ENCODE measurements at places on chromosomes 6 and 20.

DNA sequence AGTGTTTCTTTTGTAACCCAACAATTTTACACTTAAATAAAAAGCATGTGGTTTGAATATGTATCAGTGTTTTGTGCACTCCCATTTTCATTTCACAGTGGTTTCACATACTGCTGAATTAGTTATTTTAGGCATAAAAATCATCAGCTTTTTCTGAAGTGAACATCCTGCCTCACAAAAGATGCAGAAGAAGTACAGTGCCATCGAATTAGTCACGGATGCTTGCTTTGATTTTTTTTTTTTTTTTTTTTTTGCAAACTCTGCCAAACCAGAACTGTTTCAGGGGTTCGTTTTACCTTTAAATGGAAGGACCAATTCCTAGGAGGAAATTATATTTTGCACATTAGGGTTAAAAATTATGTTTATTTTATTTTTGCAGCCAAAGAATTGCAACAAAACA lies 158.6 kb downstream of the RPS12 start:
- no peak for DNase-seq

DNA sequence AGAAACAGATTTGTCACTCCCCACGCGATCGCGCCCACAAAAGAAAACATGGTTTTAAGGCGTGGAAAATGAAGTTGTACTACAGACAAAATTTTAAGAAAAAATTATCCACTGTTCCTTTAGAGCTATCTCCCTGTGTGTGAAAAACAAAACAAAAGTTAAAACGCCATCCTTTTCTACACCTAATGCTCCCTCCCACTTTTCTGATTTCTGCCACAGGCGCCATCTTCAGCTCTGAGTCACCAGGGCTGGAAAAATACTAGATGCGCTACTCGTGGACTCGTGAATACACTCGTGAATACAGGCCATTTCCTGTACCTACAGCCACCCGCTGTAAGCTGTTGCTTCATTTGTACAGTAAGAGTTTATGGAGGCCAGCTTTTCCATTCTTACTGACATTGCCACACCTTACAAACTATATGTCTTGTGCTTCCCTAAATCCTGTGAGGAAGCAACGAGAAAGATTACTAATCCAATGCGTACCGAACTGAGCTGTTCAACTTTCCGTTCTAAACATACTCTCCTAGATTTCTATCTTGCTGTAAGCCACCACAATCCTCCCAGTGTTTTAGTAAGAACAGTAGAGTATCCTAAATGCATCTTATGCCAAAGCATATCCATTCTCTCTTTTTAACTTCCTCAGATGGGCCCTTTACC lies 773 bp upstream of the AHI1 start:
- peak; percentile 44 for DNase-seq

DNA sequence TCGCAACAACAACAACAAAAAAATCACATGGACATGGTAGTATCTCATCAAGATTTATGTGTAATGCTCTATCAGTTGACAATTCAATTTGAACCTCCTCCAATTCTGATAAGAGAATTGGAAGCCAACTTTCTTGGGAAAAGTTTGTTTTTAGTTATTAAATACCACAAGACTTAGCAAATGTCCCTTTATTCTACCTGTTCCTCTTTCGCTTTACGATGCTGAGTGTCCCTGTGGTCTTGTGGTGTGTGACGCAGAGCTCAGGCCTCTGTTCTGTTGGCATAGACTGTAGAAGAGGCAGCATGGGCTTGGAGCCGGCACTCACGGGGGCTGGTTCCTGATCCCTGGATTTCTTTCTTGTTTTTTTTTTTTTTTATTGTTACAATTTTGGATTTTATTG lies 76.7 kb downstream of the PSMB1 start:
- DNase-seq = no peak

- peak; percentile 86 for DNase-seq
Observed at GRCh38 chr6:158559895-158560835, at the start of gene TMEM181. Gene TMEM181 (plus strand): TSS chr6:158560091. CDS start chr6:158560225, 134 bp downstream.

DNA sequence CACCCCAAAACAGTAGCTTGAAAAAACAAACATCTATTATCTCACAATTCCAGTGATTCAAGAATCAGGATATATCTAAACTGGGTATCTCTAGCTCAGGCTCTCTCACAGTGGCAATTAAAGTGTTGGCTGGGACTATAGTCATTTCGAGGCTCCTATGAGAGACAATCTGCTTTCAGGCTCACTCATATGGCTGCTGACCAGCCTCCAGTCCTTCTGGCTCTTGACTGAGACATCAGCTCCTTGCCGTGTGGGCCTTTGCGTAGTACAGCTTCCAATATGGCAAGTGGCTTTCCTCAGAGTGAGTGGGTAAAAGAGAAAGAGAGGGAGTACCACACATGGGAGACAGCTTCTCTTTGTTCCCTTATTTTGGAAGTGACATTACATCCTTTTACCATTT lies 327.2 kb downstream of the CENPW start:
- no peak for DNase-seq

DNA sequence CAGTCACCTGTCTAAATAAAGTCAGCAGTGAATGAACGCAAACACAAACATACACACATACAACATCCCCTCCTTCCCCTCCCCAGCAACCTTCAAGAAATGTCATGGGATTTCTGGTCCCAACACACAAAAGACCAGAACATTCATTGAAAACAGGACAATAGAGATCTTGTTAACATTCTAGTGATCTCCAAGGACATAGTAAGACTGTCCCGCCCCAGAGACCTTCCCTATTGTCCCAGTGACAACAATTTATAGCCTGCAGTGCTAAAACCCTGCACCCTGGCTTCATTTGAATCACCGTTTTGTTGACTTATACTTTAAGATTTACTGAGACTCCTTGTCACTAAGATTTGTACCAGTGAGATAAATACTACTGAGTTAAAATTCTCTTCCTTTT lies 143.9 kb upstream of the NOX3 start:
- DNase-seq = no peak

GRCh38 chr20:24011282-24011681 lies 22.7 kb upstream of the GGTLC1 start:
- no peak for DNase-seq

GRCh38 chr6:7249391-7249790 lies 63.6 kb downstream of the SSR1 start:
- no peak for DNase-seq
